Activated naive CD8-positive, alpha-beta T cell treated with anti-CD3 and anti-CD28 coated beads for 36 hours (primary cell): ENCODE measurements at places on chromosomes 12 and 14. TPM values are rescaled to one million over a fixed set of nuclear protein-coding genes. Genes with fewer than 3 reads are reported as not detected.

GRCh38 chr12:21026302-21026701, 104.7 kb upstream of the SLCO1B1 start:
- DNase-seq: no peak
- no peaks in the 10 kb centered on the region for H3K36me3 ChIP-seq
- no peak overlapping the region for H3K27ac ChIP-seq
- H3K4me3 ChIP-seq: no peak overlapping the region
- H3K27me3 ChIP-seq: no peaks in the 10 kb centered on the region

The ASCL1 gene
- total RNA-seq: not detected

The SYNDIG1L gene
- not detected for total RNA-seq

DNA sequence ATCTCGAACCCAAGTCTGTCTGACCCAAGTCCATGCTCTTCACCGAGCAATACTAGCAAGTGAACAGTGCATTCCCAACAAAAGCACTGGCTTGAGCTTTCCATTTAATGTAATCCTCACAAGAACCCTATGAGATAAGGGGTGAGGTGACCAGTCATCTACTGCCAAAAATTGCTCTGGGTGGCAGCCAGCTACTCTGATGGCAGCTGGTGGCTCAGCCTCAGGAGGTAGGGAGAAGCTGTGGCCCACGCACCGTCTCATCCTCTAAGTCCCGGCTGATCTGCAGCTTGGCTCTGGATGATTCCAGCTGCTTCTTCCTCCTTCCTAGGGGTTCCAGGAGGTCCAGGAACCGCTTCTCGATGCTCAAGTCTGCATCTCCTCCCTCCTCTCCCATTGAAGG, 75.2 kb downstream of the PLEKHG3 start:
- H3K27me3 ChIP-seq: no peaks in the 10 kb centered on the region
- H3K27ac ChIP-seq: no peak overlapping the region
- no peaks in the 10 kb centered on the region for H3K4me1 ChIP-seq

DNA sequence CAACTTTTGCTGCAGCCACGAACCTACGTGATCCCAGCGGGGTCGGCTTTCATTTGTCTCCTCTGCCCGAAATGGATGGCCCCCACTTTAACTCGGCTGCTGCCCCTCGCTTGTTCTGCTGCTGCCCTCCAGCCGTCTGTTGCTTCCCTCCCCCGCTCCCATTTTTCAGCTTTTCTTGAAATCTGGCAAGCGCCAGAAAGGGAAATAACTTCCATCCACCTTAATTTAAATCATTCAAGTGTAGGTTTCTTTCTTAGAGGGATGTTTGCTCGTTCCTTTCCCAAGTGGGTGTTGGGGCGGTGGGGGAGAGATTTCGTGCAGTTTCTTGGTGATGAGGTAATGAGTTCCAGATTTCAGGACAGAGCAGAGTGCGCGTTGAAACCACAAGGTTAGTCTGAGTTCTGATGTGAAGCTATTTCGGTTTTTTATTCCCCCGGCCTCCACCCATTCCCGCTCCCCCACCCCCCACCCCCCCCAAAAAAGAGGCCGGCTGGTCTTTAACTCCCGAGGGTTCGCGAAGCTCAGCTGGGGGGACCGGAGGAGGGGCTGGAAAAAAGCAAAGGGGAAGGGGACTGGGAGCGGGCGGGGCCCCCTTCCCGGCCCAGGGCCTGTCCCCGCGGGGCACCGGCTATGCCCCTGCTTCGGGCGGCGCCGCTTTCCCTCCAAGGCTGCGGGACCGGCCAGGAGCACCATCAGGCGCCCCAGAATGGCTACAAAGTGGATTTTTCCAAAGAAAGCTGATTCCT, 2.2 kb upstream of the ZFP36L1 start:
- peak overlapping the region; percentile 100 for H3K27ac ChIP-seq
- H3K4me3 ChIP-seq: peak overlapping the region; percentile 96
- DNase-seq: no peak
- H3K27me3 ChIP-seq: peaks cover 3% of the 10 kb centered on the region
- H3K36me3 ChIP-seq: peaks cover 48% of the 10 kb centered on the region
- H3K4me1 ChIP-seq: peaks cover 42% of the 10 kb centered on the region

The CEP170B gene
- 4.7 TPM for total RNA-seq

GRCh38 chr12:116393255-116393654, 115.8 kb upstream of the MED13L start:
- DNase-seq: no peak
- H3K27ac ChIP-seq: no peak overlapping the region
- no peaks in the 10 kb centered on the region for H3K36me3 ChIP-seq
- peaks cover 2% of the 10 kb centered on the region for H3K4me1 ChIP-seq
- no peak overlapping the region for H3K4me3 ChIP-seq

The SLC5A8 gene
- total RNA-seq: not detected

The COA8 gene
- 44.2 TPM for total RNA-seq

- no peak for DNase-seq
- peaks cover 5% of the 10 kb centered on the region for H3K27me3 ChIP-seq
- H3K27ac ChIP-seq: no peak overlapping the region
- H3K36me3 ChIP-seq: no peaks in the 10 kb centered on the region
- H3K4me1 ChIP-seq: peaks cover 18% of the 10 kb centered on the region
Observed at GRCh38 chr12:47772094-47772660, 861 bp upstream of the SLC48A1 start.

GRCh38 chr12:122688291-122688690, 14.9 kb downstream of the HCAR2 start:
- H3K27me3 ChIP-seq: no peaks in the 10 kb centered on the region
- DNase-seq: no peak
- no peak overlapping the region for H3K27ac ChIP-seq
- H3K4me3 ChIP-seq: no peak overlapping the region
- no peaks in the 10 kb centered on the region for H3K36me3 ChIP-seq

DNA sequence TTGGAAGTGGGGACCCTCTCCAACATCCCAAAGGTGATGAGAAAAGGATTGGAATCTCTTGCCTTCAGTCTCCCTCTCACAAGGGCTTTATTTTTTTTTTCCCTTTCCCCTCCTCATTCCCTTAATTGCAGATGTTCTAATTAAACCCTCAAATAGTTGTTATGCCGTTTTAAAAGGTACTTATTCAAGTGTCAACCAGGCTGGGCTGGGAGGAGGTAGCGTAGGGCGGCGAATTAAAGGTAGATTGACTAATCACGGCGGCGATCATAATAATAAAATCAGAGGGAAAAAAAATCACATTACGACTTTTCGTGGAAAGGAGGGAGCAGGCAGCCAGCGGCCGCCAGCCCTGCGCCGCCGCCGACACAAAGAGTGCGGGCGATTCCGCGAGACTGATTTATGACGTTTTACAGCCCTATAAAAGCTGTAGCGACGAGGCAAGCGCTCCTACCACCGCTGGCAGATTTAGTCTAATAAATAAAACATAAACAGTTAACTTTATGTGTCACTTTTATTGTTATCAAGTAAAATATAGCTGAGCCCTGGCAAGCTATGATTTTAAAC, 1.7 kb upstream of the HOXC4 start:
- peaks cover 33% of the 10 kb centered on the region for H3K4me1 ChIP-seq
- H3K36me3 ChIP-seq: no peaks in the 10 kb centered on the region
- peaks cover 94% of the 10 kb centered on the region for H3K27me3 ChIP-seq
- no peak overlapping the region for H3K27ac ChIP-seq
- H3K4me3 ChIP-seq: no peak overlapping the region

The LMNTD1 gene
- total RNA-seq: not detected

DNA sequence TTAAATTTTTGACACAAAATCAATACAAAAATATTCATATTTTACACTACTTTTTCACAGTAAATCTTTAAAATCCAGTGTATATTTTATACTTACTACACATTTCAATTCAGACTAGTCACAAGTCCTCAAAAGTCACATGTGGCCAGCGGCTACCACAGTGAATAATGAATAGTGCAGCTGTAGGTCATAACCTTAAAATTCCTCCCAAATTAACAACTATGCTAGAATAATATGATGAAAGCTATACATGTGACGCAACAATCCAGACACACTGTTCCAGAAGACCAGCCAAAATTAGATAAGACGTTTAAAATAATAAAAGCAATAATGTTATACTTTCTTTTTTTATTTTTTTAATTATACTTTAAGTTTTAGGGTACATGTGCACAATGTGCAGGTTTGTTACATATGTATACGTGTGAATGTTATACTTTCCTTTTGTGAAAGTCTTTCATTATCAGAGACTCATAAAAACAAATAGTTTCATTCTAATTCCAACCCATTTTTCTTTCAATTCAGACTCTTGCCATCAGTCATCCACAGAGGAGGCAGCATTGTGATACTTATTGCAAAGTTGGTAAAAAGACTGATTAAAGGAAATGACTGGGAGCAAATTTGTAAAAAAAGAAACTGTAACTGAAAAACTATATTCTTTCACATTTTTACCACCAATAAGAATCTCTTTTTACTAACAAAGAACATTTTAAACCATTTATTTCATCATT, 67.0 kb downstream of the C2CD5 start:
- no peak overlapping the region for H3K4me3 ChIP-seq
- no peaks in the 10 kb centered on the region for H3K27me3 ChIP-seq
- H3K4me1 ChIP-seq: peaks cover 17% of the 10 kb centered on the region
- peak overlapping the region; percentile 28 for H3K27ac ChIP-seq
- H3K36me3 ChIP-seq: peaks cover 13% of the 10 kb centered on the region
- no peak for DNase-seq

The SELPLG gene
- 22.2 TPM for total RNA-seq

The ARPC3 gene
- 273 TPM for total RNA-seq

- H3K4me3 ChIP-seq: no peak overlapping the region
- DNase-seq: no peak
- H3K27me3 ChIP-seq: peaks cover 5% of the 10 kb centered on the region
- H3K27ac ChIP-seq: no peak overlapping the region
- H3K4me1 ChIP-seq: no peaks in the 10 kb centered on the region
- no peaks in the 10 kb centered on the region for H3K36me3 ChIP-seq
Observed at GRCh38 chr12:130705178-130705822, 10.8 kb downstream of the RIMBP2 start.

- no peak overlapping the region for H3K4me3 ChIP-seq
- DNase-seq: no peak
- H3K27me3 ChIP-seq: no peaks in the 10 kb centered on the region
- no peak overlapping the region for H3K27ac ChIP-seq
Observed at GRCh38 chr12:90576707-90577106, 378.3 kb downstream of the CCER1 start.

The PDE3A gene
- not detected for total RNA-seq

- H3K36me3 ChIP-seq: peaks cover 12% of the 10 kb centered on the region
- H3K27me3 ChIP-seq: no peaks in the 10 kb centered on the region
- DNase-seq: no peak
- peaks cover 47% of the 10 kb centered on the region for H3K4me1 ChIP-seq
Observed at GRCh38 chr12:53255996-53256395, 12.1 kb upstream of the ESPL1 start.

DNA sequence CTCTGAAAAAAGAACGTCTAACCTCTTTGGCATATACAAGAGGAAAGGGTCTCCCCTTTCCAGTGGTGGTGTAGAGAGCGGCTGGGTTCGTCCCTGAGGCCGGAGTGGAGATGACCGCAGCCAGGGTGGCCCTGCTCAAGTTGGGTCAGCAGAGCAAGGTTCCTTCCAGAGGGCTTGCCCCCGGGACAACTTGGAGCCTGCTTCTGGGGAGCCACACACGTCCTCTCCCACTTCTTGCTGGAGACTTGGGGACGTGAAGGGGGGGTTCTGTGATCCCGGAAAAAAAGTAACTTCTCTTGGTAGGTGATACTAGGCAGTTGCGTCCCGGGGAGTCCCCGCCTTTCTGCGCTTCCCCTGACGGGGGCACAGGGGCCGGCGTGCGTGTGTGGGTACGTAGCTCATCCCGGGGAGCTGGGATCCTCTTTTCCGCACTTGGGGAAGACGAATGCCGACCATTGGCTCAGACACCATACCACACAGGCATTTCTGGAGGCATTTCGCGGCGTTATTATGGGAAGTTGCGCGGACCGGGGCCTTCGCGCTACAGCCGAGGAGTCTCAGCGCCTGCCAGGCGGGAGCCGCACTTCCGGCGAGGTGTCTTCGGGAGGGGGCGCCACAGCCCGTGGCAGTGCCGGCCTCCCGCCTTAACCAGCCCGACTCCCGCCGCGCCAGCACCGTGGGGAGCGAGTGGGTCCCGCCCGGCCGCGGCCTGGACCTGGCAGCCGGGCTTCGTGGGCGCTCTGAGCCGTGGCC, 14.8 kb upstream of the PAX9 start:
- H3K27me3 ChIP-seq: peaks cover 71% of the 10 kb centered on the region
- DNase-seq: no peak
- no peaks in the 10 kb centered on the region for H3K36me3 ChIP-seq
- no peak overlapping the region for H3K4me3 ChIP-seq
- peaks cover 6% of the 10 kb centered on the region for H3K4me1 ChIP-seq

DNA sequence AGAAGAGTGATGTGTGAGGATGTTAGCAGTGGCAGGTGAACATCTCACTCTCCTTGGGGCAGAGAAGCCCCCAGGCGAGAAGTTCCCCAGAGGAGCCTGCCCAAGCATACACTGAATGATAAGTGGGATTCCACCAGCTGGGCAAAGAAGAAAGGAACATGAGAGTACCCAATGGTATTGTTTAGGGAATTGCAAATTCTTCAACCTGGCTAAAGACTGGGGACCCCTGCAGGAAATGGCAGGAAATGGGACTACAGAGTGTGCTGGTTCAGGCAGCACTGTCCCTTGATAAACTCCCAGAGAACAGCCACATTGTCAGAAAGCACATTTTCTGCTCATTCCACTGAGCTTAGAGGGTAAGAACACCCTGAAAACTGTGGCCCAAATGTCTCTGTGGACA, 121.3 kb downstream of the RPS29 start:
- H3K4me1 ChIP-seq: no peaks in the 10 kb centered on the region
- H3K4me3 ChIP-seq: no peak overlapping the region
- no peak overlapping the region for H3K27ac ChIP-seq
